ENCODE measurements at places on chromosomes 16 and 17.
A peak's percentile ranks its signal among the peaks of the same experiment; 100 is the strongest.

- no peak for DNase-seq
Observed at GRCh38 chr16:81514041-81514559, 69.5 kb downstream of the CMIP start.

GRCh38 chr16:87474566-87474996, 18.2 kb downstream of the ZCCHC14 start:
- DNase-seq: no peak

DNA sequence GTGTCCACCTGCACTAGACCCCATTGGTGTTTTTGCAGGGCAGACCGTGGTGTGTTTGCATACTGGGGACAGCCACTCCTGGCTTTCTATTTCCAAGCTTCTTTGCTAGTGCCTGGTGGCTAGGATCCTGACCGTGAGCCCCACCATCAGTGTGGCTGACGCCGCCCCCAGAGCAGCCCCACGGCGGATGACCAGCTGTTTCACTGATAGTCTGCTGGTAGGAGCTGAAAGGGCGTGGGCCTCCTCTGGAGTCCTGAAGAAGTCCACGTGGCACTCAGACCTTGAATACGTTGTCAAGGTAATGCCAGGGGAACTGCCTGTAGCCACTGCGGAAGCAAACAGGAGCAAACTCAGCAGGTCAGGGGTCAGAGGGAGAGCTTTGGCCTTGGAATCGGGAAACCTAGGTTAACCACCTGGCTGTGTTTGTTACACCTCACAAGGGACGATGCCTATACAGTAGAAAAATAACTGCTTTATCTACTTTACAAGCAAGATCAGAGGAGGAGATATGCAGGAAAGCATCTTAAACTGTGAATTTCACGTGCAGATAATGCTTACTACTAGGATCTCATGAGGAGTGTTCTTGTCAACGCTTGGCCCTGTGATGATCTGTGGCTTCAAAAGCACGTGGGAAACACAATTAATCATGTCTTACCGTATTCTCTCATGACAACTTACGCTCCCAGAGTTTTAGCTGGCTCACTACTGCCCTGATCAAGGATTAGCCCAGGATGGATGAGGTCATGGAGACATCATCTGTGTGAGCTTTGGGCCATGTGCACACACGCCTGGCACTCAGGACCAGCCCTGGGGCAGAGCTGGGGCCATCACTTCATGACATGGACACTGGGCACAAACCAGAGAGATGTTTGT, 30.3 kb downstream of the ALDH3A2 start:
- no peak for DNase-seq

DNA sequence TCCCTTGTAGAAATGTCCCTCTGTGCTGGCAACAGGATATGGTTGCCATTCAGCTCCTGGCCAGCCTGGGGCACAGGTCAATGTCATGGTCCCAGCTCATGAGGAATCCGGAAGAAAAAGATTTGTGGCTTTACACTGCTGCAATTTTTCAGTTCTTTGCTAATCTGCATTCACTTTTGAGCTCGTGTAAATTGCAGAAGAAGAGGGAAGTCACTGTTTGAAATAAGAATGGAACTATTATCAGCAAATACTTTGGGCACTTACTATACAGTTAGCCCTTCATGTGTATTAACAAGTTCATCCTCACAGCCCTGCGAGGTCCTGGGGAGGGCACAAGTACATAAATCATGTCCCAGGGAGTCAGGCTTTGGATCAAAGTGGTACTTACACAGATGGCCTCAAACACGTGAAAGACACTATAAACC, 14.2 kb downstream of the SLC47A2 start:
- no peak for DNase-seq

DNA sequence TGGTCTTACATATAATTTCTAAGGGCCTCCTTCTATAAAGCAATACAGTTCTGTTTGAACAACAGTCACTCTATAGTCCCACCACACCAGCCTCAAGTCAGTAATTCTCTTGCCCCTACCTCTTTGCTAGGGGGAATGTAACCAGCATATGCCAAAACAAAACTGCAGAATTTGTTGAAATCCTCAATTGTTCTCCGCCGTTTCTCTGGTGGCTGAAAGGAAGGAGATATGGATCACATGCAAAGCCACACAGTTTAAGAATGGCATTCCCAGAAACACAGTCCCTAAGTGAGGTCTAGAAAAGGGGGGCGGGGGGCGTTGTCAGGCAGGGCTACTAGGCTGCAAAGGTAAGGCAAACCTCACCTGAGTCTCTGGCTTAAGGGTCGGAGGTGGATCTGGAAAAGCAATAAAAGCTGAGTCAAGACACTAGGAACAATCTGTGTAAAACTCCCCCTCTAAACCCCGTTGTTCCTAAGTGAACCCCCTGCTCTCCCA, 1.9 kb downstream of the PHF23 start:
- no peak for DNase-seq

GRCh38 chr16:24346734-24347133, 90.6 kb downstream of the CACNG3 start:
- no peak for DNase-seq

GRCh38 chr17:72393553-72393952, 272.7 kb downstream of the SOX9 start:
- DNase-seq: no peak

GRCh38 chr17:66526827-66527226, 224.4 kb downstream of the PRKCA start:
- no peak for DNase-seq

GRCh38 chr16:3112881-3113574, 642 bp downstream of the ZNF205 start:
- no peak for DNase-seq

DNA sequence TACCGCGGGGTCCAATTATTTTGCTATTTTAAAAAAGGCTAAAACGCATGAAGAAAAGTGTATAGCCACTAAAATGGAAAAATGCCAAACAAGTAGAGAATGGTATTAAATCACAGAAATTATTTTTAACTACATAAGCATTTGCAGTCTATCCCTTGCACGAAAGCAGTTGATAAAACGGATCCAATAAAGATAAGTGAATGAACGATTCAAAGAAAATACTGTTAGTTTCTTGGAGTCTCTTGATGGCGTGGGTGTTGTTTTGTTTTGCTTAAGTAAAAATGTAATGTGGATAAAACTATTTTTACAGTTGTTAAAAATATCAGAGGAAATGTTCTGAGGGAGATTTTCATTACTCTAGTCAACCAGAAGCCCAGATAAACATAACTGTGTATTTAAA, 9.3 kb downstream of the HS3ST3A1 start:
- DNase-seq: no peak

DNA sequence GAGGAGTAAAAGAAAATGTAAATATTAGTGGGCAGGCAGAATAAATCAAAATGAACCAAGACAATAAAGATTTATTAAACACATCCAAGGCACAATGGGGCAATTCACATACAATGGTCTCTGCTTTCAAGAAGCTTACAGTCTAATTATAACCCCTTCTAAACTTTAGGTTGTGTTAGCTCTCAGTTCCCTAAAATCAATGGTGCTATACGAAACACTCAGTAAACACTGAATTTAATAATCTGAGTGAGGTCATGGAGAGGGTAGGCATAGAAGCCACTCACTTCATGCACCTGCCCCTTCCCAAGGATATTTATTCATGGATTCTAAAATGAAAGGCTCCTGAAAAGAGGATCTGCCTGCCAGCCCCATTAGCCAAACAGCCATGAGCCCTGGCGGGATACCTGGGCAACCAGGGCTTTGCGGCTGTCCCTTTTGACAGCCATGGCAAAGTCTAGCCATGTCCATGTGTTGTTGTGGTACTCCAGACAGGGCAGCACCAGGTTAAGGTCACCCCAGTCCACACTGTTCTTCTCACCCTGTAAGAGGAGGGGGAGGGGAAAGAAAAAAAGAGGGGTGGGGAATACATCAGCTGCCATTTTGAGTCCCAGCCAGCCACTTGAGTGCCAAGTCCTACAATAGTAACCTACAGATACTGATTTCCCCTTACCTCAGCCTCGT, 1.4 kb upstream of the RSKR start:
- DNase-seq: no peak

GRCh38 chr17:61897548-61898180, 30.1 kb downstream of the INTS2 start:
- no peak for DNase-seq

DNA sequence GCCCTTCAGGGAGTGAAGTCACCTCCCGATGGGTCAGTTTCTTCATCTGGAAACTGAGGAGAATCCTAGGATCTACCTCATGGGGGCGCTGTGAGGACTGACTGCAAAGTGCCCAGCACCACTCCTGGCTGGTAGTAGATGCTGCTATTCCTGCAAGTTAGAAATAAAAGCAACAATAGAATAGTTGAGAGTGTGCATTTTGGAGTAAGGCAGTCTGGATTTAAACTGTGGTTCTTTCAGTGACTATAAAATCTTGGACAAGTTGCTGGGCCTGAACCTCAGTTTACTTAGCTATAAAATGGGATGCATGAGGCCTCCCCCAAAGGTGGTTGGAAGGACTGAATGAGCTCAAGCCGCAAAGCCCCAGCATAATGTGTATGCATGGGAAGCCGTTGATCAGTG, 70.6 kb downstream of the CYB5B start:
- no peak for DNase-seq

- peak; percentile 66 for DNase-seq
Observed at GRCh38 chr17:1298606-1299005, 19.1 kb downstream of the TRARG1 start.

GRCh38 chr17:37768438-37768837, 23.6 kb upstream of the HNF1B start:
- DNase-seq: no peak

GRCh38 chr16:4339909-4340308, 11.2 kb downstream of the PAM16 start:
- no peak for DNase-seq

GRCh38 chr17:4485676-4486646, 12.7 kb upstream of the SPNS2 start:
- DNase-seq: peak; percentile 65

DNA sequence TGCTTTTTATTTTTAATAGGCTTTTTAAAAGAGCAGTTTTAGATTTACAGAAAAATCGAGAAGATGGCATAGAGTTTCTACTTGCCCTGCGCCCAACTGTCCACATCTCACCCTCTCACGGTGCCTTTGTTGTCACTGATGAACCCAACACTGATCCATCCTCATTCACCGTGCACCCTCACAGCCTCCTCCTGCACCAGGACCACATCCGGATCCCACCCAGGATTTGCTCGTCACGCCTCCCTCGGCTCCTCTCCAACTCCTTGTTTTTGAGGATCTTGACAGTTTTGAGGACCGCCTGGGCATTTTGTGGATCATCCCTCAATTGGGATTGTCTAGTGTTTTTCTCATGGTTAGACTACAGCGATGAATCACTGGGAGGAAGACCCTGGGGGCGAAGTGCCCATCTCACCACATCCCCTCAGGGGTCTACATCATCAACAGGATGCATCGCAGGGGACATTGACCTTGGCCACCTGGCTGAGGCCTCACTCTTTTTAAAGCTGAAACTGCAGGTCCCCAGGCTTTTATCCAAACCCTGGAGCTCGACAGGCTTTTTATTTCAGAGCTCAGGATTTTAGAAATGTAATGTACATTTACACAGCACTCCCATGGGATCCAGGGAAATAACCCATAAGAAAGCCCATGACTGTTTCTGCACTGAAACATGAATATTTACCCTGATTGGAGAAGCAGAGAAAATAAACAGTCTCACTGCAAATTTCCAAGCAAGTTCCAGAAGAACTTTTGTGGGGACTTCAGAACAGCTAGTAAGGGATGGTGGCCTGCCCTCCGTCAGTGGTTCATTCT, 71.8 kb upstream of the ZNF469 start:
- DNase-seq: no peak

- DNase-seq: peak; percentile 57
Observed at GRCh38 chr17:82449883-82450356, 632 bp downstream of the CYBC1 start.

GRCh38 chr16:56939801-56940200, 7.9 kb downstream of the HERPUD1 start:
- no peak for DNase-seq

- DNase-seq: no peak
Observed at GRCh38 chr17:35766903-35767510, 6.3 kb downstream of the C17orf50 start.

GRCh38 chr16:84117494-84117843, 727 bp upstream of the MBTPS1 start:
- no peak for DNase-seq

DNA sequence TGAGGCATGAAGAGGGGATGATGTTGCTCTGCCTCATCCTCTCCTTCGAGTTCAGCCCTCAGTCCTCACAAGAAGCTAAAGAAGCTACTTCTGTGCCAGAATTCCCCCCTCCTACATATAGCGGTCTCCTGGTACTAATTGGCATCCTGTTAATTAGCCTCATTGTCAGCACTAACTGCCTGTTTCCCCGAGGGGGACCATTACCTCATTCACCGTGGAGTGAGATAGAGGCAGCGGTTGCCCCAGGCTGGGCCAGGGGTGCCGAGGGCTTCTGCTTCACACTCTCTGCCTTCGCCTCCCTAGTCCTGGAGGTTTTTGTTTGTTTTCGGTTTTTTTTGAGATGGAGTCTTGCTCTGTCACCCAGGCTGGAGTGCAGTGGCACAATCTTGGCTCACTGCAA, 5.7 kb upstream of the MINK1 start:
- DNase-seq: no peak

GRCh38 chr17:75078284-75079022, 9.3 kb upstream of the SLC16A5 start:
- DNase-seq: no peak

GRCh38 chr17:17221329-17221728, 15.2 kb upstream of the PLD6 start:
- no peak for DNase-seq

DNA sequence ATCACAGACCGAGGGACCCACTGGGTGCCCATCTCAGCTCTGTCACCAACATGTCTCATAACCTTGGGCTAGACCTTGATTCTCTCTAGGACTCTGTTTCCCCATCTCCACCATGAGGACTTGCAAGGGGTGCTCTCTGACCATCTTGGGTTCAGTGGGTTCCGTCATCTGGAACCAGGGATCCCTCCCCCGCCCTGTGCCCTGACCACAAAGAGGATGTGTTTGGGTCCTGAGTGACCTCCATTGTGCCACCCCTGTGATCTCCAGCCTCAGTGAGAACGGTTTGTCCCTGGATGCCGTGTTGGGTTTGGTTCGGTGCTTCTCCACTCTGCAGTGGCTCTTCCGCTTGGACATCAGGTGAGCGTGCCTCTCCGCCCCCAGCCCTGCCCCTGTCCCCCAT, 49.1 kb upstream of the CPNE2 start:
- no peak for DNase-seq

GRCh38 chr16:79089735-79090284, 510.7 kb downstream of the MAF start:
- DNase-seq: no peak
